ENCODE measurements at places on chromosomes 5 and 9.
A peak's percentile ranks its signal among the peaks of the same experiment; 100 is the strongest.

GRCh38 chr5:56426693-56427092, 193.6 kb upstream of the ANKRD55 start:
- no peak for DNase-seq

DNA sequence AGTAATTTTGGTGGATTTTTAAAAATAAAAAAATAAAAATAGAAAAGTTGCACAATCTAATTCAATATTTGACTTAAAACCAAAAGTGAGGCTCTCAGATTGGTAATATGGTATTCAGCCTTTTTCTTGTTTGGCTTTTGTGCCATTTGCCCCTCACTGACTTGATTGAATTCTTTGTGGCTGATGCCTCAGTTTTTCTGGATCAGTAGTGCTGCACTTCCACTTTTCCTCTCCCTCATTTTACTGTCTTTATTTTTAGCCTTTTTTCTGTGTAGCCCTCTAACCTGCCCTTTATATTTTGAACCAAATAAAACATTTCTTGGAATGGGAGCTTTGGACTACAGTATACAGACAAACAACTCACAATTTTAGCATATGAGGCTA, 3.8 kb upstream of the MSMP start:
- no peak for DNase-seq

DNA sequence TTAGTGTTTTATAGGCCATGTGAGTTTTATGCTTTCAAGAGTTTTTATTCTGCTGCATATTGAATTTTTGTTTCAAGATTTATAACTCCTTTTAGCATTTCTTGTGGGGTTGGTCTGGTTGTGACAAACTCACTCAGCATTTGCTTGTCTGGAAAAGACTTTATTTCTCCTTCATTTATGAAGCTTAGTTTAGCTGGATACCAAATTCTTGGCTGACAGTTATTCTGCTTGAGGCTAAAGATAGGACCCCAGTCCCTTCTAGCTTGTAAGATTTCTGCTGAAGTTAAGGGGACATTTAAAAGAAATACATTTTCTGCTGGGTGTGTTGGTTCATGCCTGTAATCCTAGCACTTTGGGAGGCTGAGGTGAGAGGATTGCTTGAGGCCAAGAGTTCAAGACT, 36.8 kb downstream of the IQGAP2 start:
- DNase-seq: no peak

- peak; percentile 59 for DNase-seq
Measured at GRCh38 chr9:86175743-86176456, 76.5 kb upstream of the GOLM1 start.

GRCh38 chr9:72119853-72120252, 29.4 kb upstream of the GDA start:
- no peak for DNase-seq

DNA sequence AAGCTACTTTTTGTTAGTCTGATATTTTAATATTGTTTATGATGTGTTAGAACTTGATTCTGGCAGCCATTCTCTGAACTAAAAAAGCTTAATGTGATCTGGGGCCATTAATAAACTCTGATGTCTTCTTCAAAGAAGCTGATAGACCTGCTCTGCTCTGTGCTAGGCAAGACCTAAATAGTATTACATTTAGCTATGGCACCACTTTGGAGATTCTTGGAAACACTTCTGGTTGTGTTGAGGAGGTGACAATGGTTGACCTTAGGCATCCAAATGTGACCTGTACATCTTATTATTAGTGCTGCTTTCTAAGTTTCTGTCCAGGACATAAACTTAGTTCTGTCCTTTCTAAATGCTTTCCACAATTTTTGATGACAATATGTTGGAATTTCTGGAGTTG, 21.7 kb upstream of the SCGB3A2 start:
- DNase-seq: no peak

GRCh38 chr5:95471487-95471886, 80.3 kb downstream of the FAM81B start:
- no peak for DNase-seq

- no peak for DNase-seq
Measured at GRCh38 chr9:69622676-69623075, 49.5 kb downstream of the APBA1 start.

DNA sequence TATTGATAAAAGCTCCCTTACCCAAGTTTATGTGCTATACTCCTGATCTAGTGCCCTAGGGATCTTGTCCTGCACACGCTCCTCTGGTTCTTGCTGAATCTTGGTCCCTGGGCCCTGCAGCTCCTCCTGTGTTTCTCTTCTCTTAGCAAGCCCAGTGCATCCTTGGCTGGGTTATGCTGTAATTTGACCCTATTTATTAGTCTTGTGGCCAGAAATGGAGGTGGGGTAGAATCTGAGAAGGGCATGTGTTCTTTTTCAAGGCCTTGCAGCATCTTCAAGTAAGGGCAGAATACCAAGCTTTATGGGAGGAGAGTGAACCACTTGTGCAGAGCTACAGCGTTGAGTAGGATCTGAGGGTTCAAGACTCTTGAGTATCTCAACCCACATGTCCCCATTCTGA, 366.8 kb downstream of the FAM170A start:
- no peak for DNase-seq

- DNase-seq: peak; percentile 45
Measured at GRCh38 chr9:136784249-136784996, 6.7 kb upstream of the TMEM141 start.

- DNase-seq: peak; percentile 33
Measured at GRCh38 chr5:170757182-170757601, 26.3 kb upstream of the GABRP start.

DNA sequence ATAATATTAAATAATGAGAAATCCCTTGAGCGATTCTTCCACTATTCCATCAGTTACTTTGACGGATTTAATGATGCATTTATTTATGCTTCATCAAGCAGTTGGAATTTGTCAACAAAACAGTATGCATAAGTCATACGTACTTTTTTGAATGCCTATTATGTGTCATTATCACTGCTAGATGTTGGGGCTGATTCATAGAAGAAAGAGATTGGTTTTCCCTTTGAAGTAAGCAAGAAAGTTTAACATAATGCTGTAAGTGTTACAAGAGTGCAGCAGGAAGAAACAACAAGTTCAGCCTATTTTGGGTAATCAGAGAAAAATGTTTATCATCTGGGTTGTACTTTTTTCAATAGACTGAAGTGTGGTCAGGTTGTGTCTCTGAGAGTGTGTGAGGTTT, 121.2 kb upstream of the RANBP3L start:
- no peak for DNase-seq

DNA sequence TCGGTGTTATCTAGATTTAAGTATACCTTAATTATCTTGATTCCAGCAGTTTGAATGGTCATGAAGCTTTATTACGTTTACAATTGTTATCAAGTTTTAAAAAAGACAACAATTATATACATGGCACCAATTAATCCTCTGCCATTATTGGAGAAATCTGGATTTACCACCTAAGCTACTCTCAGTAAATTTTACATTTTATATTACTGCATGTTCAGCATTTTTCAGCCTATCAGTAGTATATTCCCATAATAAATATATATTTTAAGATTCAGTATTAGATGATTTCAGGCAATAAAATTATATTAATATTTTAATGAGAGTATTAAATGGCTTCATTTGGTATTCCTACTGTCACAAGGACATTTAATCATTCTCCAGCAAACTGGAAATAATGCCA, 264.5 kb upstream of the PRDM9 start:
- no peak for DNase-seq

DNA sequence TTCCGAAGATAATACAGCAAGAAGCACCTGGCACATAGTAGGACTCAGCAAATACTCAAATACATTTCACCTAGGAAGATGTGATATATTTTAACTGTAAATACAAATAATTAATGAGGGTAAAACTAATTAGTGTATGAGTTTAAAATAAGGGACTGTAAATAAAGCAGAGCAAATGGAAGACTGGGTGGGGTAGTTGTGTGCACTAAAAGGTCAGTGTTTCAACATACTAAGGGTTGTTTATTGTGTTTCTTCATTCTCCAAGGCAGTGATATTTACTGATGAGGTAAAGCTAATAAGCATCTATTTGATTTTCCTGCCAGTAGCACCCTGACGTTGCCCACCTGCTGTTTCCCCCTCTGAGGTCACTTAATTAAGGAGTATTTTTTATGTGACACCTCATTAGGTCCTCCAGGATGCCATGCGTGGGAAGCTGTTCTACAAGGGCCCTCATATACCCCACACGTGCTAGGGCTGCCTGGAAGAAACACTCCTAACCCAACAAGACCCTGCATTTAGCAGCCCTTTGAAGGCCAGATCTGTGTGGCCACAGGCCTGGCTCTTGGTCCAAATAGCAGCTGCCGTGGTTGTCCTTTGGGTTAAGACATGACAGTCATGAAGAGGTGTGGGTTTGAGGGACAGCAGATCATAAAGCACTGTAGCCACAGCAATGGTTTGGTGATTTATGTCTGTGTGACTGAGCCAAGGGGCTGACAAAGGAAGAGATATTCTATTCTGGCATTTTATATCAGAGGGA, 97.5 kb upstream of the RPS23 start:
- no peak for DNase-seq

DNA sequence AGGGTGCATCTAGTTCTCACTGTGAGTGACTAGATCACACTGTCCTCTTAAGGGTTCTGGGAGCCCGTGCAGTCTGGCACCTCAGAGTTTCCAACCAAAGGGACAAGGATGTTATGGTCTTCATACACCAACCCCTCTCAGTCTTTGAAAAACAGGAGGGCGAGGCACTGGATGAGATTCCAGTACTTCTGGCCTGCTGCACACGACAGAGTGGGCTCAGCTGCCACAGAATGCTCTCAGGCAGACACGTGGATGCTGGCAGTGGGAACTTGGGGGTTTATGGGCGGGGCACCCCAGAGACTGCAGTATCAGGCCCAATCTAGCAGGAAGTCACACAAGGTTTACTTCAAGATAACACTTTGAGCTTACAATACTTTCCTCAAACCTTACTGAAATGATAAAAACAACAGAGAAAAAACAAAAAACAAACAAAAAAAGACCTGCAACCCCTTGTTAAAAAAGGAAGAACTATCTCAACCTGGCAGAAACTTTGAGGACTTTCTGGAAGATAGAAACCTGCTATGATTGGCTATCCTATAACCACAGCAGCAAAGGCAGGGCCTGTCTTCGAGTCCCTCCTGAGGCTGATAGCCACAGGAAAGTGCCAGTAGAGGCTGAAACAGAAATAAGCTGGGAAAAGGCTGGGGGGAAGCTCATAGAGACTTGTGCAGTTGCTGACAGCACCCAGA, 28.3 kb upstream of the TGFBR1 start:
- no peak for DNase-seq

DNA sequence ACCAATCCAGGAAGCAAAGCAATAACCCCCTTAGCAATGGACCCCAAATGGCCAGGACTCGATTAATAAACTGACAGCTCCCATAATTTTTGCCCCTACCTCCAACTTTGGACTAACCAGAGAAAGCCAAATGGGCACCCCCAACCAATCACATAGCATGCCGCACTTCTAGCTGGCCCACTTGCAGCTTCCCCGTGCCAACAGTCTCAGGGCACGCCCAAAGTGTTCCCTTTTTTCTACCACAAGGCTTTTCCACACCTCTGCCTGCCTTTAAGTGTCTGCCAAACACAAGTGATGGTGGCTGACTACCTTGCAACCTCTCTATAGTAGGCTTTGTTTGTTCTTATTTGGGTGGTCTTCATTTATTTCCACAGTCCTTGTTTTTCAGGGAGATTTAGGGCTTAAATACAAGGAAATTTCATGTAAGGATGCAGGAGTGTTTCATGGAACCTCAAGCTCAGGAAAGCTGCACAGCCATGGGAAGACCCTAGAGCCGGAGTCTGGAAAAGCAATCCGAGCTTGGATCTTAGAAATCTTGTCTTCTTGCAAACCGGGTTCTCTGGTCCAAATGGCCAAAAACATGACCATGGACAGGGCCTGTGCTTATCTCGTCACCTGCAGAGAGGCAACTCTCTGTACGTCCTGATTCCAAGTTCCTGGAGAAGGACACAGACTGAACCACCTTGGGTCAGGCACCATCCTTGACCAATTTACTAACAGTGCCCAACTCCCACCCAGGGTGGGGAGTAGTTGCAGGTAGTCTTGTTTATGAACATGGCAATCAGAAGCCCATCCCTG, 89.2 kb downstream of the THBS4 start:
- no peak for DNase-seq

GRCh38 chr5:174337276-174338184, 292.0 kb downstream of the NSG2 start:
- no peak for DNase-seq

- peak; percentile 29 for DNase-seq
Measured at GRCh38 chr5:90709323-90710155, 150.9 kb downstream of the ADGRV1 start.

- DNase-seq: peak; percentile 74
Measured at GRCh38 chr9:127828262-127829031, 25.8 kb downstream of the FPGS start.

- DNase-seq: no peak
Measured at GRCh38 chr5:179176571-179177230, 116.5 kb downstream of the ZNF354C start.

DNA sequence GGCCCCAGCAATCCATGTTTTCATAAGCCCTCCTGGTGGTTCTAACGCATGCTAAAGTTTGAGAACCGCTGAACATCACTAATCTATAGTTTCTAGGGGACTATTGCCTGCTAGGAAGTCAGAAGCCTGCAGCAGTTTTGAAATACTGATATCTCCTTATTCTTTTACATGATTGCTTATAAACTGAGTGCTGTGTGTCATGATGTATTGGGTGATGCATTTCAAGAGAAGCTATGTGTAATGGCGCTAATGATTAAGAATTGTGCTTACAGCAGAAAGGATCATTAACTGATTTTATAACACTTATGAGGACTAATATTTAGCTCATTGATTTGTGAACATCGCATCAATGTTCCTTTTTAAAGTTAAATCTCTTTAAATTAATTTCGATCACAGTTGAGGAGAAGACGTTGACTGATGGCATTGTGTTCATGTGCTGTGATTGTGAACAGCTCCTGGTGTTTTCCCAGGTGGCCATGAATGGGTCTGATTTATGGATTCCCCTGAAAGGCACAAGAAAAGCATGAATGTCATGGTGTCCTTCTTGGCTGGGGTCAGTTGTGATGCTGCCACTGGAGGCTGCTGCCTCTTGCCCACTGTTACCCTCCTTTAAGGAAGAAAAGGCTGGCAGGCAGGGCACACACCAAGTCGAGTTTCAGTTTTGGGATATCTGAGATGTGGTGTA, 12.0 kb upstream of the DAP start:
- DNase-seq: no peak

- DNase-seq: no peak
Measured at GRCh38 chr5:96315431-96315830, 117.6 kb downstream of the PCSK1 start.

DNA sequence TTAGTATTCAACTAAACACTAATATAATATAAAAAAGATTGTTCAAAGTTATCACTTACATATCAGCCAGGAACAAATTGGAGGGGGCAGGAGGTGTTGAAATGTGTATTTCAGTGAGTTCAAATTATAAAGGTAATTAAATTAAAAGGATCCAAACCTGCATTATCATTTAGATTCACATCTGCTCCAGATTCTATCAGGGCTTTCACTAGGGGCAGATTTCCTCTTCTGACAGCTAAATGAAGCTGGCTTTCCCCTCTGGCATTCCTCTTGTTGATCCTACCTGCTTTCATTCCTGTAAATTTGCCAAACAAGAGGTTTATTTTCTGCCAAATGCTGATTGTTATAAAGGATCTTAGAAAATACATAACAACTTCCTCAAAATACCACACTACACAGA, 86.3 kb upstream of the GCNT4 start:
- DNase-seq: no peak

All from NCI-H146 (cell line).